ENCODE measurements at places on chromosomes 5 and 9. TPM values are rescaled to one million over a fixed set of nuclear protein-coding genes. Genes with fewer than 3 reads are reported as not detected.

DNA sequence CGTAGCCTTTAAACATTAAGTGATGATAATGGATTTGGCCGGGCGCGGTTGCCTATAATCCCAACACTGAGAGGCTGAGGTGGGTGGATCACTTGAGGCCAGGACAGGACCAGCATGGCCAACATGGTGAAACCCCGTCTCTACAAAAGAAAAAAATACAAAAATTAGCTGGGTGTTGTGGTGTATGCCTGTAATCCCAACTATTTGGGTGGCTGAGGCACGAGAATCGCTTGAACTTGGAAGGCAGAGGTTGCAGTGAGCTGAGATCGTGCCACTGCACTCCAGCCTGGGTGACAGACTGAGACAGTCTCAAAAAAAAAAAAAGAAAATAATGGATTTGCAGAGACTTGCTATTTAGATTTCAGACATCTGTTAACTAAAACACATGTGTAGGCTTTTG lies 9.2 kb upstream of the MATR3 start:
- DNase-seq = no peak

GRCh38 chr5:15499528-15500324 lies at the start of gene FBXL7:
TSS of gene FBXL7 (plus strand) at chr5:15500180.
- peak; percentile 92 for DNase-seq

- DNase-seq = no peak
Observed at GRCh38 chr9:126605792-126606482, 7.8 kb upstream of the LMX1B start.

DNA sequence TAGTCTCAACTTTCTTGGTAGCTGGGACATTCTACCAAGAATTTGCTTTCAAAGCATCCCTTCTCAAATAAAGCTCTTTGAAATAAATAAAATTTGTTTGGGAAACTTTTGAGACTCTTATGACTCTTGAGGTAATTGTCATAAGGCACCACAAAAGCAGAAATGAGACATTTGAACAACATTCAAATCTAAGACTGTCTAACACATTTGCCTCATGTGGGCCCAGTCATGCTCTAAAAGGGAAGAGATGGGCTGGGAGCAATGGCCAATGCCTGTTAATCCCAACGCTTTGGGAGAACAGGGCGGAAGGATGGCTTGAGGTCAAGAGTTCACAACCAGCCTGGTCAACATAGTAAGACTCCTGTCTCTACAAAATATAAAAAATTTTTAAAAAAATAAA lies 26.4 kb downstream of the SLC31A2 start:
- no peak for DNase-seq

NIM1K gene
- 0.20 TPM for total RNA-seq

OGN gene
- total RNA-seq = 8.1 TPM

SLC46A2 gene
- not detected for total RNA-seq
